ENCODE measurements at places on chromosomes 16 and 17.

- no peak for DNase-seq
These were observed 6.1 kb upstream of the ITGAM start for GRCh38 chr16:31253642-31254045.

DNA sequence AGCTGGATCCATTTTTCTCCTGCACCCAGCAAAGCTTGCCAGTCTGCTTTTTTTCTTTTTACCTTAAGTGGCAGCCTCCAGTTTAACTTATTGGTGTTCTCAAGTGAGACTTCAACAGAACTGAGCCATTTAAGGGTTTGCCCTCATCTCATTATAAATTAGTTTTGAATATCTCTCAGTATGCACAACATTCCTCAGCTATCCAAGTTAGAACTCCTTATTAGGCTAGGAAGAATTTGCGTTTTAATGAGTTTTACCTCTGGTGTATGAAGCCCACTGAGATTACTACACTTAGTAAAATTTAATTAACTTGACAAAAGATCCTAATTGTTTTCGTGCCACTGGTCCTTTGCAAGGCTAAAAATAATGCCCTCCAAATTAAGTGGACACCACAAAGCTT, 232.4 kb downstream of the CDH11 start:
- DNase-seq, result no peak

DNA sequence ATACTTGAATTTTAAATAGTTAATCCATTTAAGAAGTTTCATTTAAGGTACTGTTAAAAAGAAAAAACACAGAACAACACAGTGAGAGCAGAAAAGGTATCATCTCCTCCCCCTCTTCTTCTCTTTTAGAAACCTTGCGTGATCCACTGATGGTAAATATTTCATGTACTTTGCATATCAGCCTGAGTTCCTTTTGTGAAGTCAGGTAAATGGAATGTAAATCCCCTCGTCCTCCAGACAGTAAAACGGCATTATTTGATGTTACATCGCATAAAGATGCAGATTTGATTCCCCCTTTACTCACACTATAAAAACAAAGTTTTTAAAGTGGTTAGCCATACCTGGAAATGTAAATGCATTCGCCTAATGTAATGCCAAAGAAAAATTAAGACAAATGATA, 234.4 kb downstream of the WWOX start:
- no peak for DNase-seq

GRCh38 chr16:50696575-50697420, 3.4 kb downstream of the NOD2 start:
- no peak for DNase-seq

GRCh38 chr17:51421525-51421924, 161.2 kb downstream of the UTP18 start:
- no peak for DNase-seq

DNA sequence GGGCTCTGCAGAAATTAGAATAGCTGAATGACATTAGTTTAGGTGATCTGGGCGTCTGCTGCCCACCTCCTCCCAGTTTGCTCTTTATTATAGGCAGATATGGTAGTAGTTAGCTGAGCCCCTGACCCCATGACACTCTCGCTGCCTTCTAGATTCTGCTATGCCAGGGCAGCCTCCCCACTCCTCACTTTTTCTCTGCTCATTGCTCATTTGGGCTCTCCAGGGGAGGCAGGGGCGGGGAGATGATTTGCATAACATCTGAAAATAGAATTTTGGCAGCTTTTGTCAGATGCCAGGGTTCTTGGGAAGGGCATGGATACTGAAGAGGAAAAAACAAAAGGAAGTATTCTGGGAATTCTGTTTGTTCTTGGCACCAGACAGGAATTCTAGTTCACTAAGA, 78.0 kb upstream of the GAS7 start:
- DNase-seq, result no peak

DNA sequence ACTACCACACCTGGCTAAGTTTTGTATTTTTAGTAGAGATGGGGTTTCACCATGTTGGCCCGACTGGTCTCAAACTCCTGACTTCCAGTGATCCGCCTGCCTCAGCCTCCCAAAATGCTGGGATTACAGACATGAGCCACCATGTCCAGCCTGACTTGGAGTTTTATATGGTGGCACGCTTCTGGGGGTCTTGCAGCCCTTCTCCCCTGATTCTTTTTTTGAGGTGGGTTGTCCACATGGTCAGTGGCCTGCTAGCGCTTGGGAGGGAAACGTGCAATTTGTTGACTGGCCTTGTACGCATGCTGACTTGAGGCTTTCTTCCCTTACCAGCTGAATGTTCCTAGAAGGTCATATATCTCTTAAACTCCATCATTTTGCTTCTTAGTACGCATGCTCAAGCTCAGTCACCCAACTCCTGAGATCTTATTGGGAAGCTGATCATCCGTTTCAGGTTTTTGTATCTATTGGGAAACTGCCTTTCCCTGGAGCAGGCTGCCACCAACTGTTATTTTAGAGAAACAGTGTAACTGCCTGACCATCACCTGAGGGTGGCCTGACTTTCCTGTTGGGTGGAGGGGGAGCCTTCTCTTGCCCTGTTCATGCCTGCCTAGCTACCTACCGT, 13.7 kb upstream of the LDHD start:
- DNase-seq, result no peak

DNA sequence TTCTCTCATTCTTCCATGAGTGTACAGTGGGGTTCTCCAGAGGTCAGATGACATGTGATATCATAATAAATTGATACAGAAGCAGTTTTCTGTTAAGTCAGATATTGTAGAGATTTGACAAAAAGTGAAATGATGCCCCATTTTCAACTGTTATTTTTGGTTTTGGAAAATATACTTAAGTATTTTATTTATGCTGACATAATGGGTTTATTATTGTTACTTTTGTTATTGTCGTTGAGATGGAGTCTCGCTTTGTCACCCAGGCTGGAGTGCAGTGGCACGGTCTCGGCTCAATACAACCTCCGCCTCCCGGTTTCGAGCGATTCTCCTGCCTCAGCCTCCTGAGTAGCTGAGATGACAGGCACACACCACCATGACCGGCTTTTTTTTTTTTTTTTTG, 94.4 kb downstream of the DNAH9 start:
- no peak for DNase-seq

GRCh38 chr16:47258874-47259461, 115.2 kb upstream of the NETO2 start:
- peak; percentile 72 for DNase-seq

DNA sequence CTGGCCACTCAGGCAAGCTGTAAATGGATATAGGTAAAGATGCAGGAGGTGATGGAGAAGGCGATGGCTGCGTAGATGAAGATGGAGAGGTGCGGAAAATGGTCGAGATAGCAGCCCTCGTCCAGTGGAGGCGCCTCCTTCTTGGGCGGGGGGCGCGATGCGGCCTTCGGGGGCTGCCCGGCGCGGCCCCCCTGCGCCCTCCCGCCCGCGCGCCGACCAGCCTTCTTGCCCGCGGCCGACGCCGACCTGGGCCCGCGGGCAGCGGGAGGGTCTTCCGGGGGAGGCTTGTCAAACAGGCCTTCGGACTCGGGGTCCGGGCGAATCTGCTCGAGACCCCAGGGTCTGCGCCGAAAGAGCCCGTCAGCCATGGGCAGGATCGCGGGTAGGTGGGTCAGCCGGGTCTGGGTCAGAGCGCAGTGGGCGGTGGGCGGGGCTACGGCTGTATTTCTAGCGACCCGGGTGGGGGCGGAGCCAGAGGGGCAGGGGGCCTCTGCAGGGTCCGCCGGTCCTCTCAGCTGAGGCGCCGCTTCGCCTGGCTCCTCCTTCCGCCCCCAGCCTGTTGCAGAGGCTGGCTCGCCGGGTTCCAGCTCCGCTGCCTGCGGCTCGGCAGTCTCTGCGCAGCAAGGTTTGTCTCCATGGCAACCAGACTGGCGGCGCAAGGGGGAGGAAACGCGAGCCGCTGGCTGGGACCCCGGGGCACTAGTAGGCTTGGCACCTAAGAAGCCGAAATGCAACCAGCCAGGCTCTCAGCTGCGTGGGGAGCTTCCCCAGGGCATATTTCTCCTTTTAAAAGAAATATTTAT, 14.4 kb downstream of the MIS12 start:
- DNase-seq, result peak; percentile 45

- DNase-seq, result no peak
These were observed 14.8 kb downstream of the VASN start for GRCh38 chr16:4386451-4386805.

DNA sequence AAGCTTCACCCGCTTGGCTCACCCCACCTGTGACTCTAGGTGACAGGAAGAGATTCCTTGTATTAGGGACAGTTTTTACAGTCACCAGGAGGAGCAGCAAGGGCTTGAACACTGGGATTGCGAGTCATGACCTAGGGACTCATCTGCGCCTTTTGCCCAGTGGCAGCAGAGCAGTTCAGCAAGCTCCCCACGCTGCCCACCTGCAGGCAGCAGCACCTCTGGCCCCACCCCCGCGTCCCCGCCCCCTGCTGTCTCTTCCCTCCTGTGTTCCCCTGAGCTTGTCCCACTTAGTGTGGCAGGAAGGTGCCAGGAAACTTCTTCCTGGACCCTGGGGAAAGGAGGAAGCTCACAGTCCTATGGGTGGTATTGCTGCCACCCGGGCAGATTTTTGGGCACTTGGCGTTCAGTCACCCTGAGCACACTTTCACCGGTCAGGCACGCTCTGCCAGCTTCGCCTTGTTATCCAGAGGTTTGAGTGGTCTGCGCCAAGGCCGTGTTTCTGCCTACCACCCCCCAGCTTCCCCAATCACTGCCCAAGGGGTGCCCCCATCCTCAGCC, 8.7 kb downstream of the MMP15 start:
- peak; percentile 21 for DNase-seq

GRCh38 chr16:24349320-24349719, 93.2 kb downstream of the CACNG3 start:
- DNase-seq, result no peak

Measured in NAMALWA (cell line).